Neural crest cell (in vitro differentiated cells): ENCODE measurements at places on chromosomes 1 and 21.

DNA sequence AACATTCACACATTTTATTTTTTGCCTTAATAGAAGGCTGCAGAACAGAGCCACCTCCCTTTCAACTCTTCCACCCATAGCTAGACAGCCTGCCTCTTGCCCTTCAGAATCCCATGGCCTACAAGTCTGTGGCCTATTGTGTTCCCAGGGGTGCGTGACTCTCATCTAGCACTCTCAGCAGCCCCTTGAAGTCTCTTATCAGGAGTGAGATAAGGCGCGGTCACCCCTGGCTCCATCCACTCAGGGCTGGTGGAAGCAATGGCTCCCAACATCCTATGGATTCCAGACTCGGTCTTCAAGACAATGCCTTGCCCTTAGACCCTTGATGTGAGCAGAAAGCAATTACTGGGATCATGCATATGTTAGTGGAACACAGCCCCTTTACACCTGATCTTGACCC, 264.1 kb upstream of the GREM2 start:
- no peak for DNase-seq

- peak; percentile 78 for DNase-seq
Observed at GRCh38 chr1:15848929-15849774, 1.6 kb downstream of the SPEN start.

GRCh38 chr1:12542616-12543592, 75.1 kb downstream of the DHRS3 start:
- DNase-seq = no peak

GRCh38 chr21:44454747-44455523, at the start of gene LRRC3:
Gene LRRC3 (plus strand): TSS chr21:44455510. CDS start chr21:44456645, 1,135 bp downstream.
- peak; percentile 81 for DNase-seq

- DNase-seq = no peak
Observed at GRCh38 chr1:89487972-89488371, 36.7 kb upstream of the LRRC8B start.

DNA sequence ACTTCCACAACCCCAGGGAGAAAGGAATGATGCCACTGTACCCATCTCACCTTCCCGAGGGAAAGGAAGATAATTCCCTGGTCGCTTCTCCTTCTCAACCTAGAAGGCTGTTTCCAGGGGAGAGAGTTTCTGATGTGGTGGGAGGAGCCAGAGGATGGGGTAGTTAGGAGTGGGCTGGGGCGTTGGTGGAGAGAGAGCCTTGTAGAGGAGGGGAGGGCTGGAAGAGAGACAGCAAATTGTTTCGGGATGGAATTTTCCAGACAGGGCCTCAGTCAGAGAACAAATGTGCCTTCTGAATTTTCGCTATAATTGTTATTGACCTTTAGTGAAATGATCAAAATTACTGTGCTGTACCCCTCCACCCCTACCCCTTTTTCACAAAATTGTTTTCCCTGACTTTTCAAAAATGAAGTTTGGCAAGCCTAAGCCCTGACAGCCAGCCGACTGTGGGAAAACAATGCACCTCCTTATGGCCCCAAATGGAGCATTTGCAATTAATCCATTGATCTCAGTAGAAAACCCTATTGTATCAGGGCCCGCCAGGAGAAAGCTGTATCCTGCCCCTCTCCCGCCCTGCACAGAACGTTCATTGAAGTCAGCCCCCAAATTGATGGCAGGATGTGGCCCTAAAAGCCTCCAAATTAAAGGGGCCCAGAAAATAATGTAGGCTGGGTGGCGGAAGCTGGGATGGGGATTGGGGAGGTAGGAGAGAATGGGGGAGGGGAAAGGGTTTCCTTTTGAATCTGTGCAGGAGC, 69.1 kb upstream of the JUN start:
- peak; percentile 8 for DNase-seq

GRCh38 chr1:9561429-9561828, 22.2 kb downstream of the SLC25A33 start:
- no peak for DNase-seq

- DNase-seq = no peak
Observed at GRCh38 chr1:229046251-229046853, 224.6 kb upstream of the RAB4A start.

GRCh38 chr1:145895471-145895870, 9.8 kb upstream of the ANKRD35 start:
- DNase-seq = no peak

DNA sequence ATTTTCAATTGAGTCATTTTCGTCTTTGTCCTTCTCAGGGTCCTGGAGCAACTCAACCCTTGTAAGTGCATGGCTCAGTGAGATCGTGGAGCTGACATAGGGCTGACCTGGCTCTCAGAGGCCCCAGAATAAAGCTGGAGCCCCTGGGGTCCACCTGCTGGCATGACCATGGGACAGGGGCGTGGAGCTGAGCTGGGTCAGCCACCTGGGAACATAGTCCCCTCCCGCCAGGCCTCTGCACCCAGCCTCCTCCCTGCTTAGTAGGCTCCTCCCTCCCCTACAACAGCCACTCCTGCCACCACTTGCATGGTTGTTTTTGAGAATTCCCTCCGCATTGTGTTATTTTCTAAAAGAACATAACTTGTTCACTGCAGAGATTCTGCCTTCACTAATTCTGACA, 3.1 kb upstream of the RIPK4 start:
- DNase-seq = no peak

- DNase-seq = no peak
Observed at GRCh38 chr1:158819461-158820443, 11.4 kb upstream of the MNDA start.

DNA sequence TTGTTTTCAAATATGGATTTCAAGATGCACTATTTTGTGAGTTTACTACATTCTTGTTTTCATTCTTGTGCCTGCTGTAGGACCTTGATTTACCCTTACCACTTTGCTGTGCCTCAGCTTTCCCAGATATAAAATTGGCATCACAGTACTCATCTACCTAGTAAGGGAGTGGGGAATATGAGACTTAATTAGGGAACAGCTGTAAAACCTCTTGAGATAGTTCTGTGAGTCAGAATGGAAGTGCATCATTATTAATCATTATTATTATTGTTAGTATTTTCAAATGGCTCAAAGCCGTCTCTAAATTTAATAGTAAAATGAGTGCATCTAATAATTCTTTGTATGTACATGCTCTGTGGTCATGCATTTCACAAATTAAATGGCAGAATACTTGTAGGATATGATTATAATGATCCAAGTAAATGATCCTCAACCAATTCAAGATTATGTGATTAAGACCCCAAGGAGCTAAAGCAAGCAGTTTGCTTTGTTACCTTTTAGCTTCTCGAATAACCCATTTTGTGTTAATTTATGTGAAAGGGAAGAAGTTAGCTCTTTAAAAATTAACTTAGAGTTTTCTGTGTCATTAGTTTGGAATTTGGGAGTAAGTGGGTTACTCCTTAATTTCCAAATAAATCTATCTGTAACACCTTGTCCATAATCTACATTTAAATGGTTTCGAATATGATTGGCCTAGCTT, 155.4 kb downstream of the NFIA start:
- no peak for DNase-seq

DNA sequence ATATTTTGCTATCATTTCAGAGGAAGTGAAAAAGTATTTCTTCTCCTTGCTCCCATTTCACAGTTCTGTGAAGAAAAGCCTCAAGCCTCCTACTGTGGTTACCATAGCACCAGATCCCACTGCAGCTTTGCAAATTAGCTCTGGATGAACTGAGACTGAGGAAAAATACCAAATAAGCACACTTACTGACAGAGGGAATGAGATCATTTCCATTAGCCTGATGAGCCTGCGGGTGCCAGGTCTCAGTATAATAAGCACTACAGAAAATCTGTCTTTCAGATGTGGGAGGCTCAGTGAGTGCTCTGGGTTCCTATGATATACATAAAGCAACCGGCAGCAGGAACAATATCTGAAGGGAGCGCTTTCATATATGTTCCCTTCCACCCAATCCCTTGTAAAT, 21.4 kb downstream of the XKR8 start:
- no peak for DNase-seq

DNA sequence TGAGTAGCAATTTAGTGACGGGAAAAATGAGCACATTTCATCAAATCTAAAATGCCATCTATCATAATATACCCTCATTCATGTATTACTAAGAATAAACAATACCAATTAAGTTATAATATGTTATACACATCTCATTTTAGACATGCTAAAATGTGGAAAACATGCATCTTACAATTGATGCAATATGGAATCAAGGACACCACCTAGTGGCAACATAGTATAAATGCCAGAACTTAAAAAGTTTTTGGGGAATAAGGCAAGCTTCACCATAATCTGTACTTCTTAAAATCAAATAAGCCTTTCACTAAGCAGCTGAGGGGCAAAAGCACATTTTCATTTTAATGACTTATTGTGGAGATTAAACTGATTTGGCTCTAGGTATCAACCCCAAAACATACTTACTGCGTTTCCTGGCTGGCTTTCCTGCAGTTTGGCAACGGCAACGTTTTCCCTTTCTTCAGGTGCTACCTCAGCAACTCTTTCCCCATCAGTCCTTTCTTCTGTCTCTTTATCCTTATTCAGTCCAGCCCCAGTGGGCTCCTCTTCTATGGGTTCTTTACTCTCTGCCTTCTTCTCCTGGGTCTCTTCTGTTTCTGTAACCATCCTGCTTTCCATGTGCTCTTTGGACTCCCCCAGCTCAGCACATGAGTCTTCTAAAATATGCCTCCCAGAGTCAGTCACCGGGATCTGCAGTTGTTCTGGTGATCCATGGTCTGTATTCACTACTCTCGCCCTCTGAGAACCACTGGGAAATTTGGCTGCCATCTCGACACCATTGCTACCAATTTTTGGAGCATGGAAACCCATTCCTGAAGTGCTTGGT, 11.4 kb downstream of the SDE2 start:
- DNase-seq = no peak
